ENCODE measurements at places on chromosomes 11 and 22.

GRCh38 chr11:44246726-44247125 is 63.2 kb downstream of the ALX4 start:
- no peak for DNase-seq

- no peak for DNase-seq
Measured at GRCh38 chr22:35593071-35593890, 23.8 kb downstream of the MB start.

DNA sequence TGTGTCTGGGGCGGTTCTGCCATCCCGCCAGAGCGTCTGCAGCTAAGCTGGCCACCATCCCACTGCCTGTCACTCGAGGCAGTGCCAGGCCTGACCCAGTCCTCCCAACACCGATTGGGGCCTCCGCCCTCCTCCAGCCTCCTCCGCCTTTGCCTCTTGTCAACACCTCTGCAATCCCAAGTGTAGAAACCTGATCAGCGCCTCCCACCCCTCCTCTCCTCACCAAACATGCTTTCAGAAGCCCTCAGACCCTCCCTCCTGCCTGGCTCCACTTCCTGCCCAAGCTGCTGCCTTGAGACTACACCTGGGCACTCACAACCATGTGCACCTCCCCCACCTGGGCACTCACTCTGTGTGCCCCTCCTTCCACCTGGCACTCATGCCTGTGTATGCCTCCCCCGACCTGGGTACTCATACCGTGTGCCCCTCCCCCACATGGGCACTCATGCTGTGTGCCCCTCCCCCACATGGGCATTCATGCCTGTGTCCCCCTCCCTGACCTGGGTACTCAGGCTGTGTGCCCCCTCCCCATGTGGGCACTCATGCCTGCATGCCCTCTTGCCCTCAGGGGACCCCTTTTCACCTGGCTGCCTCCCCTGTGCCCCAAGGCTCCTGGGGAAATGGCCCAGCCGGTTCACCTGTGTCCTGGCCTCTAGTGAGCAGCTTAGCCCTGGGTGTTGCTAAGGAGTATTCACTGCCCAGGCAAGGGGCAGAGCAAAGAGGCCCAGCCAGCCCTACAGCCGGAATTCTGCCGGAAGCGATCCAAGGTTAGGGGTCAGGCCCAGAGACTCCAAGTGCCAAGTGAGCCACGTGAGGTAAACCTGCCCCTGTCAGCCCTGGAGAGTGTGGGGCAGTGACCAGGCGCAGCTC is 5.5 kb upstream of the IFITM10 start:
- DNase-seq, result no peak

DNA sequence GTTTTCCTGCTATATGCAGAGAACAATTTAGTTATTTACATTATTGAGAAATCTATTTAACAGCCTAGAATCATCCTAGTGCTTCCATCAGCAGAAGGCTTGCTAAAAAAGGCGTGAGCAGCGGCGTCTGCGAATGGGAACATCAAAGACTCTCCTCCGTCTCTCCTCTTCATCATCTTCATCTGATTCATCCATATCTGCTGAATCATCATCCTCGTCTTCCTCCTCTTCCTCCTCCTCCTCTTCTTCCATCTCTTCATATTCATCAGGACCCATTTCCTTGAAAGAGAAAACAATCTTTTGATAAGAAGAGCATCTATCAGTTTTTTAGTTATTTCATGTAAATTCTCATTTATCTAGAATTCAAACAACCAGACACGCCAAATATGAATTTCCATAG is 5.6 kb upstream of the CD59 start:
- DNase-seq, result no peak

DNA sequence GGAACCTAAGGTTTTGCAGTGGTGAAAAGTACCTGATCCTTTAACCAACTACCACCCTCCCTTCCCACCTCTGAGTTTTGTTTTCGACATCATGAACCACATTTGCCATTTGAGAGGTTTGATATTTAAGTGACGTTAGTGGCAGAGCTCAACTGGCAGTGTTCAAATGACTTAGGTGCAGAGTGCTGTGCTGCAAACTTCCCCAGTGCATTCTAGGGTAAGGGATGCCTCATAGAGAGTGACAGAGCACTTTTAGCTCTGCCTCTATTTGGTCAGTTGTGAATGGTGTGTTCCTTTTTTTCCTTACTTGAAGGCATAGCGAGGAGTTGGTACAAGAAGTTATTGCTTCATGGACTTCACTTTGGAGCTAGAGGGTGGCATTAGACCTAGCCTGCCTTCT is 9.4 kb downstream of the BMAL1 start:
- DNase-seq, result peak; percentile 8

GRCh38 chr11:94151903-94152677 is 23.4 kb downstream of the PANX1 start:
- no peak for DNase-seq

- no peak for DNase-seq
Measured at GRCh38 chr11:115084231-115084630, 405.9 kb downstream of the NXPE2 start.

DNA sequence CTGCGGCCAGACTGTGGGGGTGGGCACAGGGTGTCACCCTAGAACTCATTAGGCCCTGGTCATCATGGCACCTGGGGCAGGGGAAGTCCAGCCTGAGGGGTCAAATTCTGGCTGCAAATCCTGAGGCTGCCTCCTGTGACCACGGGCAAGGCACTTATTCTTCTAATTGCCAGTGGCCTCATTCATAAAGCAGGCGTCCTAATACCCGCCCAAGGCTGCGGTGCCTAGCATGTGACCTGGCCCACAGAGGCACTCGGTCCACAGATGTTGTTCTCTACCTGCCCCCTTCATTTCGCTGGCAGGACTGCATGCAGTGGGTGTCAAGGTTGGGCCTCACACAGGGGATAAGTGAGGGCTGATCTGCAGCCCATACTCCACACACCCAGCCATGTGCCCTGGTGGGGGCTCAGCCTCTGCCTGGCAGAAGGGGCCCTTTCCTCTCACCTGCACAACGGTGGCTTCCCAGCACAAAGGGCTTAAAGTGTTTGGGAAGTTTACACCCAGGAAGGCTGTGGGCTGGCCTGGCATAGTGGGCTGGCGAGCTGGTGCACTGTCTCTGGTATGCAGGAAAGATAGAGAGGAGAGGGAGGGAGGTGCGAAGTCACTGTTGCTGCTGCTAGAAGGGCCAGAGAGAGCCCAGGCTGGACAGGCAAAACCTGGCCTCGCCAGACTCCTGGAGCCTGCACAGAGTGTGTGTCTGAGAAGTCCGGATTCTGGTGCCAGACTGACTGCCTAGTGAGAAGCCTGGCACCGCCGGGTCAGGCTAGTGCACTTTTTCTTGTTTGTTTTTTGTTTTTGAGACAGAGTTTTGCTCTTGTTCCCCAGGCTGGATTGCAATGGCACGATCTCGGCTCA is 3.2 kb downstream of the MPST start:
- DNase-seq, result no peak

DNA sequence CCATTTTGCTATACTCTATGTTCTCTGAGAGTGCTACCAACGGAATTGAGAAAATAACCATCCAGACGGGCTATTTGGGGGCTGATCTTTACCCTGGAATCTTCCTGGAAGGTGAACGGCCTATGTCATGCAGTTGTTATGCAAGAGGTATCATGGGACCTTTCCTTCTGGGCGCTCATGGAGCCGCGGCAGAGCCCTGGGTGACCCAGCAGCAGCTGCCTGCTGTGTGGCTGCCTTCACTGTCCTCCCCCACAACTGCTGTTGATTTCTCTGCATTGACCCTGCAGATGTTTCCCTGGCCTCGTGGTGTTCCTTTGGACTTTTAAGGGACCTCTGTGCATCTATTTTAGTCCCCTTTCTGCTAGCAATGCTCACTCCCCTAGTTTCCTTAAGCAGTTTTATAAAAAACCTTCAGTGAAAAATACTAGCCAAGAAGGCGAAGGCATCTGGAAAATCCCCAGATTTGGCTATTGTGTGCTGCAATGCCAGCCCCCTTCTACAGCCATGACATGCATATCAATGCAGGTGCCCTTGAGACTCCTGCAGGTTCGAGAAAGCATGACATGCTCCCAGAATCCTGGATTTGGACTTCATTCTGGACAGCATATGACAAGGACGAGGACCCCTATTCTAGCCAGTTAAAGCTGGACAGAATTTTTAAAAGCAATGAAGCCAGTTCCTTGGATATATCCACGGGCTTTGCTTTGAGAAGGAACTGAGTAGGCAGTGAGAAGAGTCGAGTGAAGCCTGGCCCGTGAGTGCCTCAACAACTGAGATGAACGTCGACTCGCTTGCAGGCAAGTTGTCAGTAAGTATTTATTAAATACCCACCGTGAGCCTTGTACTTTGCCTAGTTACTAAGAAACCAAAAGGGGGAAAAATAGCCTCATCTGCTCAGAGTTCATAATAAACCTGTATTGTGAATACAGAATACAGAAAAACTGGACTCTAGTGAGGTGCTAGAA is at the start of gene SLC25A18:
Gene SLC25A18 (plus strand): TSS at position 593 of the 965 bp plus-strand sequence. CDS start 16,447 bp downstream, outside the sequence.
- no peak for DNase-seq

- DNase-seq, result no peak
Measured at GRCh38 chr11:34775417-34775888, 140.7 kb downstream of the APIP start.

- DNase-seq, result no peak
Measured at GRCh38 chr22:38968801-38969200, 11.4 kb downstream of the APOBEC3A start.

DNA sequence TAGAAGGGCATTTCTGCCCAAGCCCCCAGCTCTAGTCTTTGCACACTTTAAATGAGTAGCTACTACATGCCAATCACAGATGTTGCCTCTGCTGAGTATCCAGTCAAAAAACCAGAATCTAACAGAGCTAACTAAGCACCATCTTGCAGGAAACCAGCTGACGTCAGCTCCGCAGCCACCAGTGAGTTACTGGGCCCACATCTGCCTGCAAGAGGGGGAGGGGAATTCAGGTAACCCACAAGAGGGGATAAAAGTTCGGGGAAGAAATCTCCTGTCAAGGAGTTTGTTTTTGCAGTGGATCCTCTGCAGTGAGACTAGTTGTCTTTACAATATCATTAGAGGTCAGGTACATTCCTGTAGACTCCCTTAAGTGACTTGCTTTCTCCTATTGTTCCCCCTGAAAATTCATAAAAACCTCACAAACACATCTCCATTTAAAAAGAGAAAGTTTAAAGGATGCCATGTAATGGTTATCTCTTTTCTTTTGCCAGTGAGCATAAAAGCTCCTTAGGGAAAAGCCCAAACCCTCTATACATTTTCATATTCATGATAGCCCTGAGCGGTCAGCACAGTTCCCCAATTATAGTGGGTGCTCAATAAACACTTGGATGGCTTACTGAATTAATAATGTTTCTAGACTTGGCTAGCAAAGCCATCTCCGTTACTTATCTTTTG is 9.3 kb downstream of the CD44 start:
- no peak for DNase-seq

GRCh38 chr11:118615282-118615975 is 8.0 kb downstream of the PHLDB1 start:
- no peak for DNase-seq

DNA sequence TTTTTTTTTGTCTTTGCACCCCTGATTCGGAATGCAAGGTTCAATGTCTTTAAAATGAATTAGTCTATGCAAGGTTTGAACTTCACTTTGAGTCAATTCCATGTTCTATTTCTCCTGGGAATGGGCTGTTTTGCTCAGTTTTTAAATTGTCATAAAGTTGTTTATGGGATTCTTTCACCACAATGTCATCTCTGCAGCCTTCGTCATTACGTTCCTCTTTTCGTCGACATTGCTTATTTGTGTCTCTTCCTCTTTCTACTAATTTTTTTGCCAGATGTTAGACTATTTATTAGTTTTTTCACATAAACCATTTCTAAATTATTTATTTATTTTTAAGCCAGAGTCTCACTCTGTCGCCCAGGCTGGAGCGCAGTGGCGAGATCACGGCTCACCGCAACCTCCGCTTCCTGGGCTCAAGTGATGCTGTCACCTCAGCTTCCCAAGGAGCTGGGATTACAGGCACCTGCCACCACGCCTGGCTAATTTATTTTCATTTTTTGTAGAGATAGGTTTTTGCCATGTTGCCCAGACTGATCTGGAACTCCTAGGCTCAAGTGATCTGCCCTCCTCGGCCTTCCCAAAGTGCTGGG is 7.1 kb upstream of the TNNT3 start:
- peak; percentile 53 for DNase-seq

- no peak for DNase-seq
Measured at GRCh38 chr11:67472882-67473281, 3.8 kb upstream of the TMEM134 start.

GRCh38 chr11:69116671-69117070 is 39.1 kb upstream of the SMIM38 start:
- no peak for DNase-seq

- DNase-seq, result peak; percentile 94
Measured at GRCh38 chr11:103035791-103036434, 56.0 kb downstream of the DCUN1D5 start.

DNA sequence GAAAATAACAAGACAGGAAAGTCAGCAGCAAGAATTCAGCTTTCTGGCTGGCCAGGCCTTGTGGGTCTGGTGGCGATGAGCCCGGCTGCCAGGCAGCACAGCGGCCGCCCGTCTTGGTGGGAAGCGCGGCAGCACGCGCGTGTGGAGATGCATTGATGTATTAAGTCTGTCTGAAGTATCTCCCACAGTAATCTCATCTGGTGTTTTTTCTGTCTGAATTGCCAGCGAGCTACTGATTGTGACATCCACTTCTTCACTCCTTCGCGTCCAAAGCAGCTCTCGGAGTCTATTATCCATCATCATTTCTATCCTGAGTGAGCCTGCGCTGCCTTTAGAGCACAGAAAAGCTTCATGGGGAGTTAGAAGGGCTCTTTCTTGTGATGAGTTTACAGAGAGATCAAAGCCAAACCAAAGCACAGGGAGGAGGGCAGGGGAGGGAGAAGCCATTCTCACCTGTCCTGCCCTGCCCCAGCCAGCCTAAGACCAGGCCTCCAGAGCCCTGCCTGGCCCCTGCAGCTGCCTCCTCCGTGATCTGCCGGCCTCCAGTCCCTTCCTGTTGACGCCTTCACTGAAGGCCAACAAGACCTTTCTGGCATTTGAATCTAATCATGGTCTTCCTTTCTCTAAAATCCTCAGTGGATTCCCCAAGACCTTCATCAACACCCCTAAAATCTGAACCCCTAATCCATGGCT is 1419.0 kb downstream of the TBC1D22A start:
- DNase-seq, result no peak

GRCh38 chr11:122863704-122864326 is 18.7 kb upstream of the JHY start:
- DNase-seq, result peak; percentile 76

- DNase-seq, result no peak
Measured at GRCh38 chr22:22810471-22810870, 77.1 kb upstream of the IGLL5 start.

DNA sequence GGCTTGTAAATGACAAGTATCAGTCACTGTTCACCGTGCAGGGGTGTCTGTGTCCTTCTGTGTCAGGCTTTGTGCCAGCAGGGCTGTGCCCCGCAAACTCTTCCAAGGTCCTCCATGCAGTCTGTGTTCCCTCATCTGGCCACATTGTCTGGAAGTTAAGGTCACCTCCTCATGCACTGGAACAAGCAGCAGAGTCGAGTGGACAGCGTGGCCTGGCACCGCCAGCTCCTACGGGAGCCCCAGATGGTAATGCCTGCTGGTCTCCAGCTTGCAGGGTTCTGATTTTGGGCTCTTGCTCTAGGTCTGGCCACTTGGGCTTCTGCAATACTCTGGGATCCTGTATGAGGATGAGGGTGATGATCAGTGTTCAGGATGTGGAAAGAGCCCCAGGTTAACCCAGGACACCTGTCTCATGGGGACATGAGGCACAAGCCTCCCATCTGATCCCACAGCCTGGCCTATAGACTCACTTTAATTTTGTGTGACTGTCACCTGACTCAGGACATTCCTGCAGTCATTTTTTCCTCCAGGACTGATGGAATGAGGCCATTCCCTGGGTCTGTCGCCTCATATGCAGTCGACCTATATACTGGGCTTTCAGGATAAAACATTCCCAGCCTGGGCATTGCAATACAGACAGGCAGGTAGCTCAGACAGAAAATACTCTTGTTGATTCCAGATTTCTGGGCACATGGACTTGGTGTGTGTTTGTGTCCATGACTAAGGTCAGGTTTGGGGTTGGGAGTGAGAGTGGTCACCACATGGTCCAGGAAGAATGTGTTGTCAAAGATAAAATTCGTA is 106.3 kb upstream of the TOP3B start:
- DNase-seq, result no peak

Measured in hematopoietic multipotent progenitor cell treated with erythropoietin and hydrocortisone succinate and interleukin-3 and kit ligand, for 4 days (in vitro differentiated cells).